ENCODE measurements at places on chromosomes 16 and 17. TPM values are rescaled to one million over a fixed set of nuclear protein-coding genes. Genes with fewer than 3 reads are reported as not detected.

TLCD2 gene
- total RNA-seq = 0.37 TPM

KRT31 gene
- total RNA-seq = not detected

ITGA2B gene
- not detected for total RNA-seq

TBC1D3E gene
- not detected for total RNA-seq

GRCh38 chr17:42131981-42132432 is 9.4 kb downstream of the HSPB9 start:
- peak; percentile 64 for DNase-seq

DNA sequence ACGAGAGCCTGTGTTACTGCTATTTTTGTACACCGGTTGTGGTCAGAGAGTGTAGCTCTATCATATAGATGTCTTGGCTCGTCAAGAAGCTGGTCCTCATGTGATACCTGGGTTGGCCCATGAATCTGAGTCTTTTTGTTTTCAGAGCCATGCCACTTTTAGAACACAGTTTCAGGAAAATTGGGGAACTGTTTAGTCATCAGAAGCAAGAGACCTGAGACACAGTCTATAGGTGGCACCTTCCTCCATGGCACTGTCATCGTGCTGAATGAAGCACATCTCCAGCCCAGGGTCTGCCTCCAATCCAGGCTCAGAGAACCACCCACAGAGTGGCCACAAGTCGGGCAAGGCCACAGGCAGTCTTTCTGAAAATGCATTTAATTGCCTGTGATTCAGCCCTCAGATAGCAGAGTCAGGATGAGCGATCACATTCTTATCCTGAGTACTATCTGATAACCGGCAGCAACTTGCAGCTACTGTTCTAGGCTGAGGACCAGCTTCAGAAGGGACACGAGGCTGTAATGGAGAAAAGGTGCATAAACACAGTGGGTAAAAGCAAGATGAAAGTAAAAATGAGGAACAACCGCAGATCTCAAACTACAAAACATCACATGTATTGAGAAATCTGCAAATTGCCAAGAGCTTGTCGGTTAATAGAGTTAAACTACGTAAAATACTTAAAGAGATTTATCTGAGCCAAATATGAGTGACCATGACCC is 14.2 kb upstream of the HAPSTR1 start:
- peak; percentile 78 for DNase-seq

FBXO39 gene
- not detected for total RNA-seq

GRCh38 chr16:5621826-5622225 is 524.2 kb upstream of the EEF2KMT start:
- no peak for DNase-seq

- no peak for DNase-seq
These were observed 6.0 kb downstream of the METTL22 start for GRCh38 chr16:8627456-8627855.

- peak; percentile 15 for DNase-seq
These were observed 448 bp downstream of the STAT5B start for GRCh38 chr17:42275527-42276358.
